DMS153 (cell line): ENCODE measurements at places on chromosomes 3 and 15.
A peak's percentile ranks its signal among the peaks of the same experiment; 100 is the strongest.

DNA sequence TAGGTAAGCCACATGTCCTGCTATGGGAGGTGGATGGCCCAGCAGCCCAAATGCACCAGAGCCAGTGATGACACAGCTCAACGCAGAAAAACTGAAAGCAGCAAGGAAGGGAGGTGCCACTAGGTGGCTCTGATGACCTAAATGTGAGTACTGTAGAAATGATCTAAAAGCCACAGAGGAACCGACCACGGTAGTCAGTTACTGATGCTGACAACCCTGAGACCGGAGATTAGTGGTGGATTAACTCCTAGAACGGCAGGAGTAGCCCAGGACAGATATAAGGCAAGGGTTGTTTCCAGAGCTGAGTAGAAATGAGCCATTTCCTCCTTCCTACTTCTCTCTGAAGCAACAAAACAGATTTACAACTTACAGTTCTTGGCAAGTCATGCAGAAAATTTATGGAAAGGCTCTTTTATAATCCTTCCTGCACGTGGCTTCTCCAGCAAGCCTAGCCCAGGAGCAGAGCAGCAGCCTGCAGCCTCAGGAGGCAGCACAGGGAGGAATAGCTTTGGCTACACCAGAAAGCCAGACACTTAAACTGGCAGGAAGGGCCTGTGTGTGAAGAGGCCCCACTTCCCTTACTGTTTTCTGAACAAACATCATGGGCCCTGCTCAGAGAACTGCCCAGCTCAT, 13.1 kb downstream of the FBXL22 start:
- peak; percentile 39 for DNase-seq

DNA sequence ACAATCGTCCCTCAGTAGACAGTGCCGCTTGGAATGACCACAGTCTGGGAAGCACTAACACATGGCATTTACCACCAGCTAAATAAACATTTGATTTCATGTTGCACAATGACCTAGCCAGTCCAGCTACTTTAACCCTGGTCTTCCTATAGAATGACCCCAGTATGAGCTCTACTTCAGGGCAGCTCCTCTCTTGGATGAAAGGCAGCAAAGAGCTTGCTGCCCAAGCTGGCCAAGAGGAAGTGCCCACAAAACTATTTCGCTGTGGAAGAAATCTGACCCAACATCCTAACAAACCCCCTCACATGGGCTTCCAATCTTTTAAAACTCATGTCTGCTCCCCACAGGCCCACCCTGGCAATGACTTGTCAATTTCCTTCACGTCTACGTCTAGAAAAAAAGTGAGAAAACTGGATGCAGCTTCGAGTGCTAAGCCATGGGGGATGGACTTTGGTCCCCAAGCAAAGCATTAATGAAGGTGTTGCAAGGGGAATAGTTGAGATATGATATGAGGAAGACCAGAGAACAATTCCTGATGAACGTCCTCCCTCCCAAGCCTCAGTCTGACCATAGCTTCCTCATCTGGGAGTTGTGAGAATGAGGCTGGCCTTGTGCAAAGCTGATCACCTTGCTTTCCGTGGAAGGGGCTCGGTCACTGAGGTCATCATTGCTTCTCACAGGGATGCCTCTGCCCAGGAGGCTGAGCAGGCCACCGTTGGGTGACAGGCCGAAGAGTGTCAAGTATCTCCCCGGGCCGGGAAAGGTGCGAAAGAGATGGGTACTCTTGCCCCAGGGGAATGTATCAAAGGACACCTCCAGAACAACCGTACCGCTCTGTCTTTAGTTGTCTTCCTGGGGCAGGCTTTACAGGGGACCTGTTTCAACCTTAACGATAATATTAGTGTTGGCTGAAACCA, 964 bp downstream of the SLC25A20 start:
- DNase-seq = no peak

DNA sequence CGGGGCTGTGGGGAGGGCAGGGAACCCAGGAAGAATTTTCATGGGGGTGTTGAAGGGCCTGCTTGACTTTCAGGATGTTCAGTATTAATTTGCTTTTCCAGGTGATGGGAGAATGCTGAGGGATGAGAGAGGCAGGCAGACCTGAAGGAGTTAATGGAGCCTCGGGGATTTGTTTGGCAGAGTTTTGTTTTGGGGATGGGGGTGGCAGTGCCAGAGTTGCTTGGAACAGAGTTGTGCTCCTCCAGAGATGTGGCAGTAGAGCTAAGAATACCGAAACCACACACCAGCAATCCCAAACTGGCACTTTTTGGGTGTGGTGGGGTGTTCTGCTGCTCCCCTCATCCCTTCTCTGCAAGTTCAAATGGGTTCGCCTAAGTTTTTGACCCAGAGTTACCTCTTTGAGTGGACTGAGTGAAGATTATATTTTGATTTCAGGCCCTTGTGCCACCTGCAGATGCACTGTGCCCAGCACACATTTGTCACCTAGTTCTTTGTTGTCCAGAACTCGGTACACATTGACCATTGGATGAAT, 1.6 kb downstream of the BOC start:
- DNase-seq = no peak

DNA sequence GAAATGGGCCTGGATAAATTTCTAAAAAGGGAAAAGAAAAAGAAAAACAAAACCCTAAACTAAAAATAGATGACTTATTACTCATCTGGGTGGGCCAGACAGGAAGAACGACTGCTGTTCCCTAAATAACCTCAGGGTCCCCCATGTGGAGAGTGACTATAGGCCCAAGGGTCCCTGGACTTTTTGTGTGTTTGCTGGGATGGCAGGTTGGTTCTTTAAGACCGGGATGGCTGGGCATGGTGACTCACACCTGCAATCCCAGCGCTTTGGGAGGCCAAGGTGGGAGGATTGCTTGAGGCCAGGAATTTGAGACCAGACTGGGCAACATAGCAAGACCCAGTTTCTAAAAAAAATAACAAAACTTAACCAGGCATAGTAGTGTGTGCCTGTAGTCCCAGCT, 43.8 kb upstream of the TRA2B start:
- DNase-seq = no peak

- no peak for DNase-seq
These were observed 249.4 kb upstream of the PLSCR5 start for GRCh38 chr3:146854523-146854922.

DNA sequence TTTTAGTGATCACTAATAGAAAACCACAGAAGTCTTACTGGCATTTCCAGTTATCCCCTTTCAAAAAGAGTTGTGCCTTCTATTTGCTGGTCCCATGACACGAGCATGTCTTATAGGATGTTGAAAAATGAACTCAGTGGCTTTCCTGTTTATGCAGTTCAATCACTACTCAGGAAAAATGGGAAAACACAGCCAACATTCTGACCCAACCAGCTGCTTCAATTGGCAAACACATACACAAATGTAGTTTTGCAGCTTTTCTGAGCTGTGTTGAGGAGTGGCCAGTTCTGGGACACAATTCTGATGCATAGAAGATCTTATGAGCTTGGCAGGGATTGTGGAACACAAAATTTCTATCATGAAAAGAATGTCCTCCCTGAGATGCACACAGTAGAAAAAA, 40.3 kb downstream of the FSTL1 start:
- no peak for DNase-seq

DNA sequence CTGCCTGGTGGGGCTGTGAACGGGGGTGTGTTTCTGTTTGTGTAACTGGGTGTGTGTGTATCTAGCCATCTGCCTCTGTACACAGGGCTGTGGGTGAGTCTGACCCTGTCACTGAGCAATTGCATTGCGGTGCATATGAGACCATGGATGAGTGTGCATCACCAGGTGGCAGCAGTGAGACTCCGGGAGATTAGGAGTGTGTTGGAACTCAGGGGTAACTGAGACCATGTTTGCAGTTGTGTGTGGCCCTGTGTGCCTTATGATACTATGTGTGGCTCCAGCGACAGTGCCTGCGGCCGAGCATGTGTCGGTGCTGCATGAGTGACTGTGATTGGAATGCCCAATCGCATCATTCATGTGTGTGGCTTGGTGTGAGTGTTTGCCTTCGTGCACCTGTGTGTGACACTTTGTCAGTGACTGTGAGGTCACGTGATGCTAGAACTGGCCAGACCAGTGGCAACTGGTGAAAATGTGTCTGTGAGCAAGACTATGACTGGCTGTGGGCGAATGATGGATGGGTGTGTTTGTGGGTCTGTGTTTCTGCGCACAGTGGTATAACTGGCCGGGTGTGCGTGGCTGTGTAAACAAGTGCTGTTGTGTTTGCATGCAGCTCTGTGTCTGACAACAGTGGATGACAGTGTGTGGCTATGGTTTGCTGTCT, 14.0 kb downstream of the VILL start:
- DNase-seq = no peak

GRCh38 chr3:101925564-101925963, 76.2 kb downstream of the NFKBIZ start:
- DNase-seq = peak; percentile 80

DNA sequence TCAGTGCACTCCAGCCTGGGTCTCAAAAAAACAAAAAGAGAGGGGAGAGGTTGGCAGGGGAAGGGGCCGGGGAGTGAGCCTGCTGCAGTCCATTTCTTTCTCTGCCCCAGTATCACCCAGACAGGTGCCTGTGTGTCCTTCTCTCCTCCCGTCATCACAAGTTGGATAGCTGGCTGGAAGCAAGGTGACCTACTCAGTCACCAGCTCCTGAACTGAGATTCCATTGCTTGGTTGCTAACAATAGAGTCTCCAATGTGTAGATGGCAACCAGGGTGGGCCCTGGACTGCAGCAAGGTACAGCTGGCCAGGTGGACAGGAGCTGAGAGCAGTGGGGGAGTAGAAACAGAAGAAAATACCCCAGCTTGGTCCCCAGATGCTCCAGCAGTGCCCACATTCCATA, 4.6 kb downstream of the LRRC2 start:
- no peak for DNase-seq

GRCh38 chr3:53501178-53501577, 6.8 kb downstream of the CACNA1D start:
- no peak for DNase-seq

DNA sequence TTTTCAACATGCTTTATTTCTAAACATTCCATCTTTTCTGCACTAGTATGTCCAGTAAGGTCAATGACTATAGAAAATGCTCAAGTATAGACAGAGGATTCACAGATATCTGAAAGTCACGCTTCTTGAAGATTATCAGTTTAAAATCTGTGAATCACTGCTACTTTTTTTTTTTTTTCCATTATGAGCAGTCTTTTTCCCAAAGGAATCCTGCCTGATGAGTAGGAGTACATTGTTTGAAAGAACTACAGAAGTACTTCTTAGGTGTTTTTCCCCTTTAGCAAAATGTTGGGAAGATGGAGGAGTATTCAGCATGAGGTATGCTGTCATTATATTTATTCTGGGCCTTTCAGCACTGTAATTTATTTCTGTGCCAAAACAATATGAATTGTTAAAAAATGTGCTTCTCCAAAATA, 266.2 kb downstream of the NLGN1 start:
- no peak for DNase-seq

DNA sequence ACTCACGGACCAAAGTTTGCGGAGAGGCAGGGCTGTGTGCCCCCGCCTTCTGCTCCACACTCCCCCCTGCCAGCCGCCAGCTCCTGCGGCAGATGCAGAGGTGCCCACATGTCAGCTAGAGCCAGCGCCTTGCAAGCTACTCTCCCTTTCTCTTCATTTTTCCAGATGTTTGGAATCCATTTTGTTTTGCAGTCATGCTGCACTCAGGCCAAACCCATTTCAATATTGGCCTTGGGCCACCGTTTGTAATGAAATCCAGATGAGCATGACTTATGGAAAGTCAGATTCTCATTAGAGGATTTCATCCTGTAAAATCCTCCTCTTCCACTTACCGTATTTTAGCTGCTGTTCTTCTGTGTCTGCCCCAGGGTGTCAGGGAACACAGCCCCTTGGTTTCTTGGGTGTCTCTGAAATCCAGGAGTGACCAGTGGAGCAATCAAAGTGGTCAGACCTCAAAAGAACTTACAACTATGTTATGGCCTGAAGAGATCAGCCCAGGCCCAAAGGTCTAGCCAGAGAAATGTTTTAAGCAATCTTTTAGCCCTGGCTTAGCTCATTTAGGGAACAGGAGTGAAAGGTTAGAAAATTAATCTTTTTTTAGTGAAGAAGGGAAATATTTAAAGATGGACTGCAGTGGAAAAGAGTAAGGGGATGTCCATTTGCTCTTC, 65.8 kb downstream of the AAGAB start:
- DNase-seq = no peak

DNA sequence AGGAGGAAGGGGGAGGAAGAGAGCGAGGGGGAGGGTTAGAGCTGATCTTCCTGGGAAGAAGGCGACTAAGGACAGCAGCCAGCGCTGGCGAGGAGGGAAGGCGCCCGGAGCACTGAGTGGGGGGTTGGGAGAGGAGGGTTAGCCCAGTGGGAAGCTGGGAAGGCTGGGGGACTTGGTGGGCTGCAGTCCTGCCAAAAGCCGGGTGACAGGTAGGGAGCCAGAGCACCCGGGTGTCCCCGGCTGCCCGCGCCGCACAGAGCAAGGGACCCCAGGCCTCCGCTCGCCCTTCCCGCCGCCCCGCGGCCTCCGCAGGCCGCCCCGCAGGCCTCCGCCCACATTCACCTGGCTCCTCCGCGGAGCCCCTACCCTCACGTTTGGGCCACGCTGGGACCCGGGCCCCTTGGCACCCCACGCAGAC, 448 bp downstream of the SLC12A8 start:
- DNase-seq = no peak

DNA sequence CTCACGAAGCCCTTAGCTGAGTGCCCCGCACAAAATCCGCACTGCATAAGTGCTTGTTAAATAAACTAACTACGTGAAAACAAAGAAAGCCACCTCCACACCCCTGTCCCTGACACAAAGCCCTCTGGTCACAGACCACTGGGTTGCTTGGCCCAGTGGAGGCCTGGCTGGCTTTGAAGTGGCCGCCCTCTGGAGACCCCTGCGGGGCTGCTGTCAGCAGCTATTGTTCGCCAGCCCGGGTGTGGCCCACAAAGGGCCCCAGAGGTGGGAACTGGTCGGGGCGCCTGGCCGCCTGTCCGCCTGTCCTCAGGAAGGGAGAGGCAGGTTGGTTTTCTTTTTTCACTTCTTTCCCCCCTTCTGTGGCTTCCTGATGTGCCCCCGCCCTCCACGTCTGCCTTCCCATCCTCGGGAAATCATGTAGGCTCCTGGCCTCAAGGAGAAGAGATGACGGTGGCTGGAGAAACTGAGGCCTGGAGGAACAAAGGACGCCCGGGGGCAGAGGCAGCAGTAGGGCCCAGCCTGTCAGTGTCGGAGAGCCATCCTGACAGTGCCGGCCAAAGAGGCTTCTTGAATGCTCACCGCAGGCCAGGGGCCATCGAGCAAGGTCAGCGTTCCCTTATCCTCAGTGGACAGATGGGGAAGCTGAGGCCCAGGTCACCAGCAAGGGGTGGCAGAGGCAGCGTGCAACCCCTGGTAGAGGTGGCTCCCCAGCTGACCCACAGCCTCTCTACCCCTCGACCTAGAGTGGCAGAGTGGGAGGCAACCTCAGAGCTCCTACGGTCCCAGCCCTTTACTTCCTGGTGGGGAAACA, 61.1 kb downstream of the SLC6A6 start:
- peak; percentile 17 for DNase-seq

- no peak for DNase-seq
These were observed 70.4 kb downstream of the CHDH start for GRCh38 chr3:53775834-53776251.

- DNase-seq = no peak
These were observed 311.5 kb downstream of the RORA start for GRCh38 chr15:60917461-60918145.

DNA sequence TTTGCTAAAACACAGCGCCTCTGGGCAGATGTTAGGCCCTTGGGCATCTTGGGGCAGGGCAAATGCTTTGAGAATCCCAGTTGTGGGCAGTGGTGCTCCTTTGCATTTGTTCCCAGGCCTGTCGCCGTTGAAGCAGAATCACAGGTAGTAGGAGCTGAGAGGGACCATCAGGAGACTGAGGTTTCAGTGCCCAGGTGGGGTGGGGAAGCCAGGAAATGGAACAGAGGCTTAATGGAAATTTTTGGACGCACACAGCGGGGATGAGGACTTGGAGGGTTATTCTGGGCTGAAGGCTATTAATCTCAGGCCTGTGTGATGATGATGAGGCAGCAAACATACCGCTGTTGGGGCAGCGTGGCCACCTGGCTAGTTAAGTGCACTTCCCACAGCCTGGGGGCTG, 99.5 kb downstream of the SV2B start:
- DNase-seq = no peak
